ENCODE measurements at places on chromosomes 16 and 17.

GRCh38 chr16:1488054-1488601, 616 bp downstream of the PTX4 start:
- no peak for DNase-seq

DNA sequence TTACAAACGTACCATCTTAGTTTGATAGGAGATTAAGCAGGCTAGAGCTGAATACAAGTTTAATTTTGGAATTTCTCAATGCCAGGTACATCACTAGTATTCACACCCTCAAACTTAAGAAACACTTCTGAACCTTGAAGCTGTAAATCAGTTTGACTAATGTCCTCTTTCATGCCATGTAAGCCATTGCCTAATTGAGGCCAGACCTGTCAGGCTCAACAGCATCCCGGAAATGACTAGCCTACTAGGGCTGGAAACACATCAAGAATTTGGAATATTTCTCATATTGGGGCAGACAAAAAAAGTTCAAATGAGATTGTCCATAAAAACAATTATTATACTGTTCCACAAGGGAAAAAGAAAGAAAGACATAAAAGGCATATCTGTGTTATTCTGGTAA, 1.7 kb downstream of the USP32 start:
- DNase-seq = peak; percentile 84

DNA sequence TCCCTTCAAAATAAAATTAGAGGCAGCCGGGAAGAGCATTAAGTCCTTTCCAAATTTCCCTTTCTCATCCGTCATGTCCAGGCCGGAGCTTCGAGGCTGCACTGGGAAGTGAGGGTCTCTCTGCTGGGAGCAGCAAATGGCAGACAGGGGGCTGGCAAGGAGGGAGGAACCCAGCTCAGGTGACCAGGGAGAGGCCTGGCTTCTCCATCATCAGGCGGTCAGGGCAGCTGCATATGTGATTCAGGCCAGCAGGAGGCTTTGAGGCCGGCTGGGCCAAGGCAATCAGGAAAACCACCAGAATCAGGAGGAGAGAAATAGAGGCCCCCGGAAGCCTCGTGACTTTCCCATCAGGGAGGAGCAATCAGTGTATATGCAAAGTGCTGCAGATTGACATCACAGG, 85.0 kb upstream of the RPL38 start:
- peak; percentile 3 for DNase-seq

GRCh38 chr17:18156171-18156975, 27.3 kb upstream of the ALKBH5 start:
- DNase-seq = no peak

GRCh38 chr16:87951552-87952538, 611 bp downstream of the BANP start:
- no peak for DNase-seq

All from fibroblast of skin of scalp (primary cell).